KG1 (cell line): ENCODE measurements at places on chromosomes 12 and 14.
A peak's percentile ranks its signal among the peaks of the same experiment; 100 is the strongest.

- no peak for DNase-seq
These were observed 2.5 kb upstream of the OR4N2 start for GRCh38 chr14:19801118-19801464.

DNA sequence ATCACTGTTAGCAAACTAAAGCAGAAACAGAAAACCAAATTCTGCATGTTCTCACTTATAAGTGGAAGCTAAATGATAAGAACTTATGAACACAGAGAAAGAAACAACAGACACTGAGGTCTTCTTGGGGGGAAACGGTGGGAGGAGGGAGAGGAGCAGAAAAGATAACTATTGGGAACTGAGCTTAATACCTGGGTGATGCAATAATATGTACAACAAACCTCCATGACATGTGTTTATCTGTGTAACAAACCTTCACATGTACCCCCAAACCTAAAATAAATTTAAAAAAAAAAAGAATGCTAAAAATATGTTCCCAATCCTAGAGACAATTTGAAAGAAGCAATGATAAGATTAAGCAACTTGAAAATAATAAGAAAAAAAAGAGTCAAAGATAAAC, 89.5 kb downstream of the SOX5 start:
- no peak for DNase-seq

- no peak for DNase-seq
These were observed 47.9 kb upstream of the SOCS2 start for GRCh38 chr12:93524386-93525133.

GRCh38 chr14:51661504-51661903, 9.8 kb downstream of the FRMD6 start:
- DNase-seq: no peak

DNA sequence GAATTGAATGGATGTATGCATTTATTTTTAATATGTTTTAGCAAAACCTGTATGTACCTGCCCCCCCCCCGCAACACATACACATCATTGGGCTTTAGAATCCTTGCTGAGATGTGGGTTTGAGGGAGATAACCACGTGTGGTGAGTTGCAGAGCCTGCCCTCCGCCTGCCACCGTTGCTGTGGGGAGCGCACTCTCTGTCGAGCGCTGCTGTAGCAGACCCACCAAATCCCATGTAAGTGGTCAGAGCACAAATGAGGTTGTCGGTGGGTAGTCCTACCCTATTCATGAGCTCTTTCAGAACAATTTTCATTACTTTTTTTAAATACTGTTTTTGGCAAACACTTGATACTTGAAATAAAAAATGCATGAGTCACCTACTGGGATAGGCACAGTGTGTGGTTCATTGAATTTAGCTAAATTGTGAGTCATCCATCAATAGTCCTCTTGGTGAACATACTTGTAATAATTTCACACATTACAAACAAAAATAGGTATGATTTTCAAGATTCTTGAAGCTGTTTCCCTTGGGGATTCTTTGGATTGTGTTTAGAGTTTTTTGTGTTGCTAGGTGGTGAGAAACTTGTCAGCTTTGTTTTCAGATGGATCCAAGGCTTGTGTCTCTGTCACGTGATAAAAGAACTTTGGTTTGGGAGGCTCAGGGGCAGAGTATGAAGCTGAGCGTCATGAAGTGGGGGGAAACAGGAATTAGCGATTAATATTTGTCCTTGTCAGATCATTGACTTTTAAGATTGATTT, 107.6 kb downstream of the PTCSC3 start:
- DNase-seq: no peak

DNA sequence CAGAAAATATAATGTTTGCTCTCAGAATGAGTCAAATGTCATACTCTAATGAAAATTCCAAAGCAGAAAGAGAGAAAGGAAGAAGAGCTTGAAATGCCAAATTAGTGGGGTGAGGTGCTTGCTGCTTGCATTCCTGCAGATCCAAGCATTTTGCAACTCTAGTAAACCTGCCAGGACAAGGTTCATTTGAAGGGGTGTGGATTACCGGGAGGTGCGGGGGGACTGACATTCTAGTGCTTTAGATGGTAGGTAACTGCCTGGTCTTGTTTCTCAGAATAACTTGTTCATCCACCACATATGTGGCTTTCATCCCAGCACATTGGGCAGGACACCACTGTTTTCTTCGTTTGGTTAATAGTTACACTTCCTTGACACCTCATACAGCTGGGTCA, 144.4 kb downstream of the AKAP6 start:
- no peak for DNase-seq

DNA sequence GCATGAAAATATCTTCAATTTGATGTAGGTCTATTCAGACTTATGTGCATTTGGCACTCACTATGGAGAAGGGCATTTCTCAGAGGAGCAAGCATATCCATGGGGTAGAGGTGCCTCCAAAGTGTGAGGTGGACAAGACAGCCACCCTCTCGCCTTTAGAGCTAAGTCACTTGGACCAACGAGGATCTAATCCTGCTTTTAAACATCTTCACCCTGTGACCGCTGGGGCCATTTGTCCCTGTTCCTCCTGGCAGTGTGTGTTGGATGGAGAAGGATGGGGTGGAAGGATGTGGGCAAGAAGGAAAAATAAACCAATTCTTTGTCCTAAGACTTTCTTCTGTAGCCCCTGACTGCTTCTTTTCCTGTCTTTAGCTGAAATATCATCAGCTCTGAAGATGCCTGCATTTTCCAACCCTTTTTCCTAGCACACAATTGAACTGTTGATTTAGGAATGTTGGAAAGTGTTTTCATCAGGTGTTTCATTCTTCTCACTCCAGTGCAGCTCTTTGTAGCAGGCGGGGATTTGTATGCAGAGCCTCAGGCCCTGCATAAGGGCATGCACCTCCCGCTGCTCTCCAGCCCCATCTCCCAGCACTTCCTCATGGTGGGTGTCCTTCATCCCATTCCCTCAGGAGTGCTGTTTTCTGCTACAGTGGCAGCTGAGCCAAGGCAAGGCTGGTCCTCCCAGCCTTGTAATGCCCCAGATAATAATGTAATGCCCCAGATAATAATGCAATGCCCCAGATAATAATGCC, 5.3 kb downstream of the FGF6 start:
- DNase-seq: no peak

DNA sequence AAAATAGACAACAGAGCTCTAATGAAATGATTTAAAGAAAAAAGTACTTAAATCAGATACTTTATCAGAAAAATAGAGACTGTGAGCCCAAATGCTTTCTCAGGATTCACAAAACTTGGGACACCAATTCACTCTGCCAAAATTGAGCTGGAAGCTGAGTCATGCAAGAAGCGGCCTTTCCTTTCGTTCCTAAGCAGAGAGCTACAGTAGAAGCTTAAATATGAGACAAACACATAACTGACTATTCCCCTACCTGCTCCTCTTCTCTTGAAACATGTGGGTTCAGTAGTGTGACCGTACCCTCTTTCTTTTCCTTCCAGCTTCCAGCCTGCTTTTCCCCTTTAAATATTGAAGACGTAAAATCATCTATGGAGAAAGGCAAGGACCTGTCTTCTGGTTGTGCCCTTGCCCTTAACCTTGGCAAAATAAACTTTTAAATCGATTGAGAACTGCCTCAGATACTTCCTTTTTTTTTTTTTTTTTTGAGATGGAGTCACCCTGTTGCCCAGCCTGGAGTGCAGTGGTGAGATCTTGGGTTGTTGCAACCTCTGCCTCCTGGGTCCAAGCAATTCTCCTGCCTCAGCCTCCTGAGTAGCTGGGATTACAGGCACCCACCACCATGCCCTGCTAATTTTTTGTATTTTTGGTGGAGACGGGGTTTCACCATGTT, 4.4 kb upstream of the SDS start:
- DNase-seq: no peak

GRCh38 chr12:124744273-124744640, 119.4 kb downstream of the SCARB1 start:
- no peak for DNase-seq

GRCh38 chr14:93304771-93305170, 28.1 kb downstream of the BTBD7 start:
- DNase-seq: no peak

GRCh38 chr12:46266869-46267574, 1.8 kb downstream of the SLC38A1 start:
- peak; percentile 16 for DNase-seq

DNA sequence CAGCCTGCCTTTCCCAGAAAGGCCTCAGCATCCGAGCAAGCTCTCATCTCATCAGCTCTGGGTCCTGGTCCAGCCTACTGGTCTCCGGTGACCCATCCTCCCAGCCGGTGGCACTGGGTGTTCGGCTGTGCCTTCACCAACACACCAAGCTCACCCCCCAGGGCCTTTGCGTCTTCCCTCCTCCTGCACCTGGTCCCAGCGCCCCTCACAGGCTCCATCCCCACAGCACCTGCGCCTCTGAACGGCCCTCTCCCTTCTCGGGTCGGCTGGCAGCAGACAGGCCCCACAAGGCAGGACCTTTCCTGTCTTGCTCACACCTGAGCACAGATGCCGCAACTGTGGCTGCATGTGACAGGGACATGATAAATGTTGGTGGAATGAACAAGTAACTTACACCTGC, 13.1 kb downstream of the P2RX2 start:
- no peak for DNase-seq

DNA sequence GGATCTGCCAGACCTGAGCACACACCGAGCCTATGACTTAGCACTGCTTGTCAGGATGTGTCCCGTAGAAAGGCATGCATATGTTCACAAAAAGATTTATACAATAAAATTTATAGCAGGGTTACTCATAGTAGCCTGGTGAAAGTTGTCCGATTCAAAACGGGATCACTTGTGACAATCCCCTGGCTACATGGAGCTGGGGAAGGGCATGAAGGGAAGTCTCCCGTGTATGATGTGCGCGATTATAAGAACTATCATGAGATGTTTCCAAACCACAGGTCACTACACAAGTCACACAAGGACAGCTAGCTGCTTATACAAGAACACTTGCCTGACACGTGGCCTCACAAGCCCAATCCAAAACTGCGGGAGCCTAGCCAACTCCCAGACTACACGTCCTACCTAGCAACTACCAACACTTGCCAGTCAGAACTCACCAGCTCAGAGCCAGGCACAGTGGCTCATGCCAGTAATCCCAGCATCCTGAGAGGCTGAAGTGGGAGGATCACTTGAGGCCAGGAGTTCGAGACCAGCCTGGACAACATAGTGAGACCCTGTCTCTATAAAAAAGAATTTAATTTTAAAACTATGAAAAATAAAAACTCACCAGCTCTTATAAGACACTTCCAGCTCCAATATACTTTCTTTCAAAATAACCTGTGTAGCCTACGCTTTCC, 7.5 kb upstream of the CDCA4 start:
- no peak for DNase-seq

- no peak for DNase-seq
These were observed 3.3 kb downstream of the FLRT2 start for GRCh38 chr14:85533023-85533860.

DNA sequence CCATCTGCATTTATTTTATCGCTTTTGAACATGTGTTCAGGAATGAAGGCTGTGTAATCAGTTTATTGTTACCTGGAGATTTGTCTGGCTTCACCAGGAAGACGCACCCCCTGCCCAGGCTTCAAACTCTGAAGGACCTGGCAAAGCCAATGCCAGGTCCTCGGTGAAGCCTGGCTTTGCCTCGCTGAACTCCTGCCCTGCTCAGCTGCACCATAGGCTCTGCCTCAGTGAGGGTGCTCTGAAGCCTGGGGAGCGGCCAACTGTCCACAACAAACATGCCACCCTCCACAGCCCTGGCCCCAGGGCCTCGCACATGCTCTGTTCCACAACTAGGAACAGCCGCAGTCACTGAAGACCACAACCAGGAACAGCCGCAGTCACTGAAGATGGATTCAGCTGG, 66.9 kb downstream of the NTF3 start:
- DNase-seq: no peak

- no peak for DNase-seq
These were observed 5.6 kb downstream of the MARCHF9 start for GRCh38 chr12:57760347-57760982.

DNA sequence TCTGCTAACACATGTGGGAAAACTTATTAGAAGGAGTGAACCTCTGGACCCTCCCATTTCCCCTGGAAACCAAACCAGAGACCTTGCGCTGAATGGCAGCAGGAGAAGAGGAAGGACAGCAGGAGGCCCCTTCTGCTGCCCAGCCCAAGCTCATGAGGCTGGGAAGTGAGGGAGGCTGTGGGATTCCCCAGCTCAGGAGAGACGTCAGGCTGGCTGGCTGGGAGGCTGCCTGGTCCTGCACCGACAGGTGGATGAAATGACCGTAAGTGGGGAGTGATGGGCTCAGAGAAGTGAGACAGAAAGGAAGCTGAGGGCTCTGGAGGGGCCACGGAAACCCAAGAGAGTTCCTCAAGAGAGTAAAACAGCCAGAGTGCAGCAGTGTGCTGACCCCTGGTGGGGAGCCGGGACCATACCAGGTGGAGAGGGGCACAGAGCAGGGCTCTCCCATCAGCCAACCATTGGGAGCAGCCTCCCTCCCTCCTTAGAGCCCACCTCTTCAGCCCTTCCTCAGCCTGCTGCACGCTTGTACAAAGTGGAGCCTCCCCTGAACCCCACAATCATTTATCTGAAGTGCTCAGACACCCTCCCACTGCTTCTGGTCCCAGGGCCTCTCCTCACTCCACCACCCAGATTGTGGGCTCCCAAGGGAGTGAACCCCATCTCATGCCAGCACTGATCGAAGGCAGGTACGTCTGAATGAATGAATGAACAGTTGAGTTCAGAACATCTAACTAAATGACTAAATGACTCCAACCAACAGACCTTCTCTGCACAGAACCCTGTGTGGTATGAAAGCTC, 14.0 kb downstream of the TAMALIN start:
- DNase-seq: no peak

GRCh38 chr12:113152196-113152834, 2.8 kb downstream of the CFAP73 start:
- DNase-seq: no peak

- DNase-seq: no peak
These were observed 49.7 kb downstream of the KIF26A start for GRCh38 chr14:104187931-104188726.

DNA sequence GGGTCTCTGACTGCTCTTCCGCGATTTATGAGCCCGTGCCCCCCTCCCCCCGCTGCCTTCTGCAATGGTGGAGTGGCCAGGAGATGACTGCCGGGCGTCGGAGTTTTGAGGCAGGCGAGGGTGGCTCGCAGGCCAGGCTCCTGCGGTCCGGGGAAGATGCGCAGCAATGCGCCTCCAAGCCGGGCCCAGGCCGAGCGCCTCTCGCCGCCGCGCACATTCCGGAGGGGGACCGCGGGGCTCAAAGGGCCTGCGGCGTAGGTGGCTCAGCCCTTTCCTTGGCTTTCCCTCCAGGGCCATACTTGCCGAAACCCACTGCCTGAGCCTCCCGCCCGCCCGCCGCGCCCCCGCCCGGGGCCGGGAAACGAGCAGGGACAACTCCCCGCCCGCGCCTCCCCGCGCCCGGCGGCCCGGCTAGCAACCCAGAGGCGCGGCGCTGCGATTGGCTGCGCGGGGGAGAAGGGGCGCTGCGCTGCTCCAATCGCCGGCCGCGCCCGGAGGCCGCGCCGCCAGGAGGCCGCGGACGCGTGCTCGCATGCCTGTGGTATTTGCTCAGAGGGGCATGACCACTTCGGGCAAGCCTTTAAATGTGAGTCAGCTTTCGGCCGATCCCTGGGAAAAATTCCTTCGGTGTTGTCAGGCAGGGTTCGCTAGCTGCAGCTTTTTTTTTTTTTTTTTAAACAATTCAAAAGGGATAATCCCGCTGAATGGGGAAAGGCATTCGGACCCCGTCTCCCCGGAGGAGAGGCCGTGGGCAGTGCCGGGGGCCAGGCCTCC, 157.9 kb upstream of the PARP11 start:
- peak; percentile 17 for DNase-seq

- no peak for DNase-seq
These were observed 283.2 kb downstream of the RPAP3 start for GRCh38 chr12:47422611-47423010.
